ENCODE measurements at places on chromosomes 3 and 15.

GRCh38 chr3:17592956-17593355 is 149.5 kb downstream of the TBC1D5 start:
- DNase-seq: no peak

DNA sequence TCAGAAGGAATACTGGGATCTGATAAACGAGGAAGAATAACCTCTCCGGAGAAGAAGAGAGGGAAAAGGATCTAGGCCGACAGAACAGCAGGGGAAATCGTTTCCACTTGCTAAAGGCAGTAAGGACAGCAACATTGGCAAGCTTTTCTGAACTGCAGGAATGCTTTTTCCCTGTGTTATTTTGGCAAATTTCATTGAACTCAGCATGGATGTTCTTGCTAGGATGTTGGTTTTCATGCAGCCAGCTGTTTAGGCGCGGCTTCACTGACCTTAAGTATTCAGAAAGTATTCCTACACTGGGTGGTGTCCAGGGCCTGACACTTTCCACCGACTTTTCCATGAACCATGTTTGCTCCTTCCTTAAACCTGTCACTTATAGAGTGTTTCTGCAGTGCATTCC is 489.7 kb downstream of the CNTN3 start:
- no peak for DNase-seq

GRCh38 chr3:55873523-55874254 is 386.6 kb upstream of the WNT5A start:
- DNase-seq: no peak

DNA sequence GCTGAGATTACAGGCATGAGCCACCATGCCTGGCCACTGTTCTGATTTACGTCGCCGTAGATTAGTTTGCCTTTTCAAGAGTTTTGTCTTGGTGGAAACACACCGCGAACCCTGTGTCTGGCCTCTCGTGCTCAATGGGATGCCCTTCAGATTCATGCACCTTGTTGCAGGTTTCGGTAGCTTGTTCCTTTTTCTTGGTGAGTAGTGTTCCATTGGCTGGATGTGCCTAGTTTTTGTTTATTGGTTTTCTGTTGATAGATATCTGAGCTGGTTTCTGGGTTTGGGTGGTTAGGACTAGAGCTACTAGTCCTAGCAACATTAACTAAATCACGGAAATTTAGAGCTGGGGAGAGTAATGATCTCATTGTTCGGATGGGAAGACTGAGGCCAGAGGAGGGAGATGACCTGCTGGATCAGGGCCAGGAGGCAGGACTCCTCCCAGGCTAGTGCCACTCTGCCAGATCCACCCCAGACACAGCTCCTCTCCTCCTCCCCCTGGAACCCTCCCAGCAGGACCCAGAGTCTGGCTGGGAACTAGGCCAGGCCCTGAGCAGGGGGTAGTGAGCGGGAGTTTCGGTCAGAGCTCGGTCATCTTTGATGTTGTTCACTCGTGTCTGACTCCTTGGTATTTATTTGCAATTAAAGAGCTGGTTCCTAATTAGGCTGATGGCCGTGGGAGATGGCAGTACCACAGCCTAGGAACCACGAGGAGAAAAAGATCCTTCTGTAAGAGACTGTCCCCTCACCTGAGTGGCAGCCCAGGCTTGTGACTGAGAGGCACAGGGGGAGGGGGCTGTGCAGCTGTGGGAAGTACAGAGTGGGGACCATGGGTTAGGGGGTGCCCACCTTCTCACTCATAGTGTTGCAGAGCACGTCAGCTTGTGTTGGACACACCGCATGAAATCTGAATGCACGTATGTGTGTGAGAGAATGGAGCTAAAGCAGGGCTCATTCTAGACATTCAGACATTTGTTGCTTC is 73.4 kb downstream of the SMAD6 start:
- no peak for DNase-seq

DNA sequence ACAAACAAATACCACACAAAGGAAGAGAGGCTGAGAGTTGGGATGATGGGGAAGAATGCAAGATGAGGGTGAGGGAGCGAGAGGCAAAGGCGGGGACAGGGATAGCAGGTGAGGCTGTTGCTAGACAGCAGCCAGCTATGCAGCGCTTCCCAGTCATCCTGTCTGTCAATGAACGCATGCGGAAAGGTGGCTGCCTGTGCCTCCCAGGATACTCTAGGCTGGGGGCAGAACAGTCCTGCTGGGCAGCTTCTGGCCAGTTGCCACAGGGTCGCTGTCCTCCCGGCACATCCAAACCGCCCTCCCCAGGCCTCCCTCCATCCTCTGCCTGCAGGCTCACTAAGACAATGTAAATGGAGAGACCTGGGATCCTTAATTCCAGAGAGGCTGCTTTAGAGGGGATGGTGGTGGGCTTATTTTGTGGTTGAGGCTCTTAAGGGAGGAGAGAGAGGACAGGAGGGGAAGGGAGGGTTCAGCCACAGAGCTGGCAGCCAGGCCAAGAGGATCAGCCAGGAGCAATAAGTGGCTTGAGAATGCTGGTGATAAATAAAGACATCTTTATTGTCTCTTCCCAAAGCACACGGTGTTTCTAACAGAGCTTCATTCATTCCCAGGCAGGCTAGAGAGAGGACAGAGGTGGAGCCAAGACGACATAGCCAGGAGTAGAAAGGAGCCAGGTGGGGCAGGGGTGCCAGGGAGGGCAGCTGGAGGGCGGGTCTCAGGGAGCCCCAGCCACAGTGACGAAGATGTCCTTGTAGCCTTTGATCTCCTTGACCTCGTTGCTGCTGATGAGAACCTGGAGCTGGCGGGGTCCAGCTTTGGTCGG is 9.2 kb upstream of the TGM5 start:
- no peak for DNase-seq

DNA sequence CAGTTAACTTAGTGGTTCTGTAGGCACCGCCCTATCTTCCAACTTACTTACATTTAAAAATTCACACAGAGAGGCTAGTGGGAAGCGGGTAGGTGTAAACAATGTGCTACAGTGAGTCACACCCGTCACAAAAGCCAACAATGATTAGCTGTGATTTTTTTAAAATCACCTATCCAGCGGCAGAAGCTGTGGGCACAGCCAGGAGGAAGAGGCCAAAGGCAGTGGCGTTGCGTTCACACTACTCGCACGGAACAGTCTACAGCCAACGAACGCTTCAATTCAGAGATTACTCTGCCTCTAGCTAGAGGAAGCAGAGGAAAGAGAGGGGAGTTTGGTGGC is 2.5 kb upstream of the NLGN1 start:
- no peak for DNase-seq
